ENCODE measurements at places on chromosomes 12 and 14.

DNA sequence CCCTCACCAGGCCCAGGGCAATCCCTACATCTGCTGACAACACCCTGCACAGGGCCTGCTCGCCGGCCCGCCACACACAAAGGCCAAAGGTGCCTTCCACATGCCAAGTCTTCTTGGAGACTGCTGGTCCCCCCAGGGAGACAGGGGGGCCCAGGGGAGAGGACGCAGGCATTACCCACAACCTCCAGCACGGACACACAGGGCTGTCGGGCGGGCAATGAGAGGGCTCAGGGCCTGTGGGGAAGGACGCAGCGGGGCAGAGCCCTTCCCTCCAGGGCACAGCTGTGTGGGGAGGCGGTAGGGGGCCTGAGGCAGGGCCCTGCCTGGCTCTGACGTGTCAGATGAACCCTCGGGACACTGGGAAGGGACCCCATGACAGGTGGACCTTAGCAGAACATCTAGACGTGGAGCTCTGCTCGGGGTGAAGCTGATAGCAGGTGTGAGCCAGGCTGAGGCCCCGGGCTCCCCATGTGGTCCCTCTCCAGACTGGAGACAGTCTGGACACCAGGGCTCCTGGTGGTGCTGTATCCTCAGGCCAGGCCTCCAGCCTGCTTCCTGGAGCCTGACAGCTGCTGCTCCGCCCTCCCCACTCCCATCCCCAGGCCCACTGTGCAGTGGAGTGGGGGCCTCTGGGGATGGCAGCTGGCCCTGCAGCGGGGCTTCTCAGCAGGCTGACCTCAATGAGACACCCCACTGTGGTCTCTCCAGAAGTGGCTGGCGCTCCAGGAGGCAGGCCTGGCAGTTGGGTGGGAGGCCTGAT is 31.6 kb upstream of the NUDT14 start:
- DNase-seq, result no peak

DNA sequence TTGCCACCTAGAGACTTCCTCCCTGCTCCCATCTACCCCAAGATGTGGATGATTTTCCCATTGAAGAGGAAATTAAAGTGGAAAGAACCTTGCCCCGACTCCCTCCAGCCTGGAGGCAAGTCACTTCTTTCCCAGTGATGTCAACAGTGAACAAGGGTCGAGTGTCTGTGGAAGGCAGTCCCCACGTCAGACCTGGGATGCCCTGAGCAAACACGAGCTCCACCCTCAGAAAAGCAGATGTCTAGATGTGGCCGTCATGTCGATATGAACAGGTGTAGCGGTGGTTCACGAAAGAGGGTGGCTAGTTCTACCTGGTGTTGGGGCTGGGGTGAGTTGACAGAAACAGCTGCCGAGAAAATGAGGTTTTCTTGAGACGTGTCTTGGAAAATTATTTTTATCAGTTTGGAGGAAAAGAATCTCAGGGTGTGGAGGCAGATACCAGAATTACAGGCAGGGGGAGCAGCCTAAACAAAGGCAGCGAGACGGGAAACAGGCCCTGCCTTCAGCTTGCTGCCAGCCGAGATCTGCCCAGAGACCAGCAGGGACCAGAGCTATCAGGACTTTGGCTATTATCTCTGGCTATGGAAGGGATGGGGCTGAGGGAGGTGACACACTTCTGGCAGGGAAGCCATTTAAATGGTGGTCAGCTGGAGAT is 25.9 kb downstream of the SYNDIG1L start:
- no peak for DNase-seq

GRCh38 chr12:53381731-53382630 is 2.0 kb downstream of the SP1 start:
- no peak for DNase-seq

DNA sequence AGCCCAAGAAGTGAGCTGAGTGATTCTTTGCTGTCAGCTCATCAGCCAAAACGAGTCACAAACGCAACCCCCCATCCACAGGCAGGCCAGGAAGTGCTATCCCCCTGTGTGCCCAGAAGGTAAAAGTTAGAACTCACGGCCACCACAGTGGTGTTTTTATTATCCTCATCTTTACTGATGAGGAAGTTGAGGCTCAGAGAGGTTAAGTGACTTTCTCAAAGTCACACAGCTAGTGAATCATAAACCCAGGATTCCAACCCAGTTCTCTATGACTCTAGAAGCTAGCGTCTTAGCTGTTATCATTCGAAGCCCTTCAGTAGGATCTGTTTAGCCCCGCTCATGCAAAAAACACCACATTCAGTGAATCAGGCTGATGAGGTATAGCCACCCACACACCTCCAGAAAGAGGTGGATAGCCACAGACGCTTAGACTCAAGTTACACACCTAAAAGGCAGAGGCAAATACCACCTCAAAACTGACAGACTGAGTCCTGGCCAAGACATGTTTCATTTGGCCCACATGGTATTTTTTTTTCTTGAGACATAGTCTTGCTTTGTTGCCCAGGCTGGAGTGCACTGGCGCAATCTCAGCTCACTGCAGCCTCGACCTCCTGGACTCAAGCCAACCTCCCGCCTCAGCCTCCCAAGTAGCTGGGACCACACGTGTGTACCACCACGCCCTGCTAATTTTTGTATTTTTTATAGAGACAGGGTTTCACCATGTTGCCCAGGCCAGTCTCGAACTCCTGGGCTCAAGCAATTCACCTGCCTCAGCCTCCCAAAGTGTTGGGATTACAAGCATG is 100.7 kb downstream of the SCARB1 start:
- DNase-seq, result no peak

GRCh38 chr12:128269181-128269591 is 2.2 kb downstream of the TMEM132C start:
- no peak for DNase-seq

GRCh38 chr14:77541905-77542304 is 43.3 kb upstream of the ISM2 start:
- no peak for DNase-seq

DNA sequence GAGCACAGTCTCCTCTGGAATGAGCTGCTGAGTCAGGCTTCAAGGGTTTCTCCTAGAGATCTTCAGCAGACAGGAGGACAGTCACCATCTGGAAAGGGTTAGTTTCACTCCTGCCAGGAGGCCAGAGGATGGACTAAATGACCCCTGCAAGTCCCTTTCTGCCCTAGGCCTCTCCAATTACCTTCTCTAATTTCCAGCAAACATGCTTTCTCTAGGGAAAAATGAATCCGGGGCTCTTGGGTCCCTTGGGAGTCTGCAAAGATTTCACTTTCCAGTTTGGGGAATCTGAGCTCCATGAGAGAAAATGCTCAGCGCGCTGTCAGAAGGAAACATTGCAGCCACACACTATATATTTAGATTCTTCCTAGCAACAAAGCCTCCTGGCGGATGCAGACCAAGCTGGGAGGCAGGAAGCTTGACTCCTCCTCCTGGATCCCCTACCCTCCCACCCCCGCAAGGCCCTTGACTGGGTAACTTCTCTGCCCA is 184.4 kb upstream of the CCND2 start:
- no peak for DNase-seq

DNA sequence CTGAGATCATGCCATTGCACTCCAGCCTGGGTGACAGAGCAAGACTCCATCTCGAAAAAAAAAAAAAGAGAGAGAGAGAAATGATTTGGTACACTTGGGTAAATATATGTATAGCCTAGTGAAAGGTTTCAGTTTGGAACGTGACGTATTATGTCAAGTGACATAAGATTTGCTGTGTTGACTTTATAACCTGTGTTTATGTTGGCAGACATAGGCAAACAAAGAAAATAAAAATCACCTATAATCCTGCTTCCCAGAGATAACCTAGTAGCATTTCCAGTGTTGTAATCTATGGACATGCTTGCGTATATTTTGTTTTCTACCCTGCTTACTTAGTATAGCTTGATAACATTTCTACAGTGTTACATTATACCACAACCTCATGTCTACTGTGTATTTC is 16.7 kb downstream of the ERG28 start:
- no peak for DNase-seq

- DNase-seq, result no peak
Measured at GRCh38 chr12:99334285-99335056, 313.1 kb upstream of the GARIN6 start.

- no peak for DNase-seq
Measured at GRCh38 chr12:31226639-31227038, 99.3 kb downstream of the SINHCAF start.

GRCh38 chr12:131803961-131804521 is 24.2 kb upstream of the MMP17 start:
- no peak for DNase-seq

DNA sequence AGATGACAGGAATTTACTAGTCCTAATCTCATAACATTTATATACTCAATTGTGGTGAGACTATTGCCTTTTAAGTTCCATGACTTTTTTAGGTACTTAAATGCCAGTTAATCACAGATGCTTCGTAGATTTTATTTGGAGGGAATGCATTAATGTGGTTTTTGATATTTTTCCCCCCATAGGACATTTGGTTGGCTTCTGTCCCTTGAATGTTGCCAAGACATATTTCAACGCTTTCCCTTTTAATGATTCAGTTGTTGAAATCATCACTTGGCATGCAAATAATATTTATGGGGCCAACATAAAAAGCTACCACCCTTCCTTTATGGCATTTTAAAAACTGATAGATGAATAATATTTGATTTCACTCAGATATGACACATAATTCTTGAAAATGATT is 172.1 kb downstream of the ACSS3 start:
- no peak for DNase-seq

DNA sequence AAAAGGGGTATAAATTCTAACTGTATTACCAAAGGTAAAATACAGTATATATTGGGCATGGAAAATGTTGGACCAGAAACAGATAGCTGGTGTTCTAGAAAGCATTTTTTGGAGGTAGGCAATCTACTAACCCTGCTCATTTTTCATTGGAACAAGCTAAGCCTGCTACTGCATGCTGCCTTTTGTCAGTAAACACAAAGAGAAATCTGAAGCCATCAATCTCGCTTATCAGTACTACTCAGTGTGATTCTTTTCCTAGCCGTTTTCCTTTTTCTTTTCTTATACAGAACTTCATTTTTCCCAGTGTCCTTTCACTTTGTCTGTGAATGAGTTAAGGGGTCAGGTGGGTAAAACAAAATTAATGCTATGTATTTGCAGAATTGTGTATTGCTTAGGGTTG is 312.3 kb downstream of the NPAS3 start:
- no peak for DNase-seq

DNA sequence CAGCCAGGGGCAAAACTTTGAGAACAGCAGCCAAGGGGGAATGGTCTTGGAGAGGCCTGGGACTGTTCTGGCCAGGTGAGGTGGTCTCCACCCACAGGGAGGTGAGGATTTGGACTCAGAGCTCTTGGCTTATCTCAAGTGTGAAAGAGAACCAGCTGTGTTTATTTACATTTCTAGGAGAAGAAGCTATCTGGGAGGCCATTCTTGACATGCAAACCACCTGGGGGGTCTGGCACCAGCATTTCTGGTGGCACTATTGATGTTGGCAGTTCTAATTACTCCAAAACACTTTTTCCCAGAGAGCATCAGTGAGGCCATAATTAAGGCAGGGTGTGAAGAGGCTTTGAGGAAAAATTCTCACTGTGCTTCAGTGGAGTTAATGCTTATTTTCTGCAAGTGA is 95.1 kb downstream of the CAND1 start:
- no peak for DNase-seq

DNA sequence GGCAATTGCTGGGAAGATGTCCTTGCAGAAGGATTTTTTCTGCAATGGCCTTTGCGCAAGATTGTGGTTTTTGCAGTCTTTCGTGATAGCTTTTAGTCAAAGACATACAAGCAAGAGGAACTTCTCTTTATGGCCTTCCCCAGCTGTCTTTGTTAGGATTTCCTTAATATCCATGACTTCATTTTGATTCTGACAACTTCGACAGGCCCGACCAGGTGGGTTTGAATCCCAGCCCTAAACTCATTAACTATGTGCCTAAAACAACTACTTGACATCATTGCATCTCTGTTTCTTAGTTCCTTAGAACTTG is 13.3 kb upstream of the VRK1 start:
- no peak for DNase-seq

DNA sequence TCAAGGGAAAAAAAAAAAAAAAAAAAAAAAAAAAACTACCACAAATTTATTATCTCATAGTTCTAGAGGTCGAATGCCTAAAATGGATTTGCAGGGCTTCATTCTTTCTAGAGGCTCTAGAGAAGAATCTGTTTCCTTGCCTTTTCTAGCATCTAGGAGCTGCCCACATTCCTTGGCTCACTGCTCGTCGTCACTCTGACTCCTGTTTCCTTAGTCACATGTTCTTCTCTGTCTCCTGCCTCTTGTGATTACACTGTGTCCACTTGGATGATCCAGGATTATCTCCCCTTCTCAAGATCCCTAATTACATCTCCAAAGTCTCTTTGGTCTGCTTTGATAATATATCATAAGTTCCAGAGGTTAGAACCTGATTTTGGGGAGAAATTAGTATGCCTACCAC is 88.7 kb downstream of the HECTD1 start:
- no peak for DNase-seq

GRCh38 chr14:35349496-35350365 is 54.8 kb downstream of the NFKBIA start:
- DNase-seq, result no peak

DNA sequence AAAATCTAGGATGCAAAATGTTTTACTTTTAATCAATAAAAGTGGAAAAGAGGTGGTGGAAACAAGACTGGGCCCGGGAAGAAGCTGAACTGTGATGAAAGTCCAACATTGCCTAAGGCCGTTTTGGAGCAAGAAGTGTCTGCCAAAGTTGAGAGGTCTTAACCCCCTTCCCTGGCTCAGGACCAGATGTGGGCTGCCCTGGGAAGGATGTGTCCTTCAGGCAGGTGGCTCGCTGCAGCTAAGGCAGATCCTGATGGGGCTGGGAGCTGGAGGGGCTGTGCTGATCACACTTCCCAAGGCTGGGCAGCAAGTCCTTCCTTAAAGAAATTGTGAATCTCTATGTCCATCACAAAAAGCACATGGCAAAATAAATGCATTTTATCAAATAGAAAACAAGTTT is 581.6 kb downstream of the GALC start:
- DNase-seq, result no peak

Measured in Panc1 (cell line).